ENCODE measurements at places on chromosomes 13 and 19. TPM values are rescaled to one million over a fixed set of nuclear protein-coding genes. Genes with fewer than 3 reads are reported as not detected.

The ZNF880 gene
- 50.3 TPM for polyA plus RNA-seq

The FUT3 gene
- not detected for polyA plus RNA-seq

The KCNRG gene
- polyA plus RNA-seq = 0.24 TPM

The SLITRK1 gene
- polyA plus RNA-seq = 11.4 TPM

The SBSN gene
- not detected for polyA plus RNA-seq

The MBD3L2 gene
- polyA plus RNA-seq = not detected

The PROZ gene
- polyA plus RNA-seq = not detected

The FFAR2 gene
- not detected for polyA plus RNA-seq

The PRODH2 gene
- polyA plus RNA-seq = not detected

The XAB2 gene
- polyA plus RNA-seq = 0.82 TPM

The AKAP11 gene
- polyA plus RNA-seq = 34.7 TPM

The ADGRE2 gene
- polyA plus RNA-seq = not detected

The TMEM205 gene
- polyA plus RNA-seq = 56.6 TPM

The CCDC194 gene
- not detected for polyA plus RNA-seq

The FLT3 gene
- polyA plus RNA-seq = not detected

The HS6ST3 gene
- polyA plus RNA-seq = 5.8 TPM

The EID2 gene
- polyA plus RNA-seq = 35.6 TPM

The NCAN gene
- polyA plus RNA-seq = 1.6 TPM

The ARRDC5 gene
- not detected for polyA plus RNA-seq

The KLK6 gene
- 2.6 TPM for polyA plus RNA-seq

The PRR12 gene
- 0.07 TPM for polyA plus RNA-seq

The ACP4 gene
- polyA plus RNA-seq = not detected

The PSG11 gene
- not detected for polyA plus RNA-seq

The ZNF57 gene
- polyA plus RNA-seq = 8.4 TPM
